EL (cell line): ENCODE measurements at places on chromosomes 4 and X.

GRCh38 chr4:75736862-75737261 is 12.5 kb downstream of the USO1 start:
- DNase-seq, result no peak

DNA sequence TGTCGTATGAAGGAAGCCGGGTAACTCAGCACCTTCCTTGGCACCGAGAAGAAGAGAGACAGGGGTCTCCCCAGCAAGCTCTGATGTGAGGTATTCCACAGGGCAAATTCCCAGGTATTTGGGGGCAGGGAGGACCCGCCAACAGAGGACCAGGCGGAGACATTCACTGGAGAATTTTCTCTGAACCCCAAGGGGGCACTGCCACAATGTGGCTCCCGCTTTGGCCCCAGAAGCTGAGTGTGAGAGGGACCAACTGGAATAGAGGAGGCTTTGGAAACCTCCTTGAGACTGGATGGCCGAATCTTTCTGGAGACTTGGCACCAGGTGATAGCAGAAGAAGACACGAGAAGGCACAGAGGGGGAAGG is 735 bp upstream of the GABRE start:
- no peak for DNase-seq

- DNase-seq, result no peak
Observed at GRCh38 chrX:17635231-17635630, 102.1 kb upstream of the SCML1 start.

- DNase-seq, result no peak
Observed at GRCh38 chrX:153854702-153855101, 24.4 kb upstream of the PDZD4 start.

- DNase-seq, result peak; percentile 0
Observed at GRCh38 chr4:190017357-190018200, 9.5 kb downstream of the FRG2 start.

- no peak for DNase-seq
Observed at GRCh38 chr4:7171191-7171900, 21.0 kb upstream of the SORCS2 start.

GRCh38 chrX:118181030-118181429 is 64.4 kb upstream of the KLHL13 start:
- no peak for DNase-seq

GRCh38 chr4:142818031-142818430 is 28.1 kb downstream of the INPP4B start:
- peak; percentile 47 for DNase-seq

DNA sequence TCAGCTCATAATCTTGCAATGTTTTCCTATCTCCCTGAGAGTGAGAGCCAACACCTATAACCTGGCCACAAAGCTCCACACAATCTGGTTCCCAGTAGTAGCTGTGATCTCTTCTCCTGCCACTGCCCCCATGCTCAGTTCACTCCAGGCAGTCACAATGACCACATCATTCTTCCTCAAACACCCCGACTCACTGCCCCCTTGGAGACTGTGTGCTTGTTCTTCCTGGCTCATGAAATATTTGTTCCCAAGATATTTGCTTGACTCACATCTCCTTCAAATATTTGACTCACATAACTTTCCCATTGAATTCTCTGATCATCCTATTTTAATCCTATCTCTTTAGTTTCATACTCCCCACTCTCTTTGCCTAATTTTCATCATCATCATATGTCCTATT is 173.7 kb downstream of the AREG start:
- DNase-seq, result peak; percentile 47

- no peak for DNase-seq
Observed at GRCh38 chr4:126856906-126857305, 775.9 kb upstream of the INTU start.

DNA sequence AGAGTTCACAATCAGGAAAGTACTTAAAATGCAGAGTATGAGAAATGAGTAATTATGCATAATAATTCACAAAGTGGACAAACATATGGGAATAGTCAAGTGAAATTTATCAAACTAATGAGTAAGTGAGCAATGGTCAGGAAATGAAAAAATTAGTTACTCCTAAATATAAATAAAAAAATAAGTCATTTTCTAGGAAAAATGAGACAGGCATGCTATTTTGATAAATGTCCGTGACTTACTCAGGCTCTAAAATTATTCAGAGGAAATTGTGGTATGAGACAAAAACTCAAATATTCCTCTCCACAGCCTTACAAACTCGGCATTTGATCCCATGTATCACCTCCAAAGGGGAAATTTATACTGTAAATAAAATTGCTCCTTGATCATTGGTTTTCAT is 181.2 kb downstream of the COX18 start:
- DNase-seq, result no peak

DNA sequence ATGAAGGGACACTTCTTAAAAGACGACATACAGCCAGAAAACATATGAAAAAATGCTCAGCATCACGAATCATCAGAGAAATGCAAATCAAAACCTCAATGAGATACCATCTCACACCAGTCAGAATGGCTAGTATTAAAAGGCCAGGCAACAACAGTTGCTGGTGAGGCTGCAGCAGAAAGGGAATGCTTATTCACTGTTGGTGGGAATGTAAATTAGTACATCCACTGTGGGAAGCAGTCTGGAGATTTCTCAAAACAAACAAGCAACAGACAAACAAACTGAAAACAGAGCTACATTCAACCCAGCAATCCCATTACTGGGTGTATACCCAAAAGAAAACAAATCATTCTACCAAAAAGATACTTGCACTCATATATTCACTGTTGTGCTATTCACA is 197.9 kb downstream of the EVC2 start:
- DNase-seq, result no peak

GRCh38 chrX:104318330-104319009 is 63.7 kb upstream of the ESX1 start:
- peak; percentile 52 for DNase-seq

GRCh38 chr4:167233685-167234315 is 494 bp downstream of the SPOCK3 start:
- DNase-seq, result peak; percentile 1

DNA sequence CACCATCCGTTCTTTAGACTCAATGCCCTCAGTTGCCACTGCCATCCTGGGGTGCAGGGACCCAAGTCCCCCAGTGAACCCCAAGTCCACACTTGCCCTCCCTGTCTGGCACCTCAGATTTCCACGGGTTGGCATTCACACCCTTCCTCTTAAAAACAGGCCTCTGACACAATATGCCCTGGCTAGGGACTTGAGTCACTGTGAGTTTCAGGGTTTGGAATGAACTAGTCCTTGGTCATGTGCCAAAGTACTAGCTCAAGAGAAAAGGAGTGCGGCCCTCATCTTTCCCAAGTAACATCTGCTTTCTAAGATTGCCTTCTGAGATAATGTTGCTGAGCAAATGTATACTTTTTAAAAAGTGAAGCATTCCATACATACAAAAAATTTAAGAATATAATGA is 134.0 kb downstream of the MID1 start:
- peak; percentile 82 for DNase-seq

DNA sequence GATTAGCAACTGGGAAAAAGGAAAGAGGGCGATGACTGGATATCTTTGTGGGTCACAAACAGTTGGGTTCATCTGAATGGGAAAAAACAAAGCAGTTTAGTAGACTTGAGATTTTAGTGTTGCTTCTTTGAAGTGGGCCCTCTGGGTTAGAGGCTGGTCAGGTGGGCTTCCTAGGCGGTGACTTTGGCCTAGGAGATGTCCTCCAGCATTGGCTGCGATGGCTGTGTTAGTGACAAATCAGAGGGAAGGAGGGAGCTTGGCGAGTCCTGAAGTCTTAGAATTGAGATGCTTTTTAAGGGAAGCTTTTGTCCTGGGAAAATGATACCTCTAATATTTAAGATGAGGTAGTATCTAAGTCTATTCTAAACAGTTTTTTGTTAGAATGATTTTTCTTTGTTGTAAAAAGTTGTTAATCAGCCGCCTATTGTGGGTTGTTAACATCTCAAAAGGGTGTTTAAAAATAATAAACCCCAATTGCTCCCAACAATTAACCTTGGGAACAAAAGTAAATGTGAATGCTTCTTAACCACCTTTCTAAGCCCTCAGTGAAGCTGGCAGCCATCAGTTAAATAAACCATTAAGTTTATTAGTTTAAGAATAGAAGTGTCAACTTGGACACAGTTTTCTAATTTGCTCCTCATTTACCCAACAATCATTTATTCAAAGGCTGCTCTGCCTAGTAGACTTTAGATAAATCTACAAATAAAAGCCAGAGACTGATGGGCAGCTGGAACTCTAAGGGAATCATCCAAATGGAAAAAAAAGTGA is 31.7 kb downstream of the DLG3 start:
- no peak for DNase-seq

- no peak for DNase-seq
Observed at GRCh38 chr4:83585982-83586508, 50.1 kb downstream of the GPAT3 start.

GRCh38 chrX:118495958-118496762 is 545 bp downstream of the DOCK11 start:
- peak; percentile 45 for DNase-seq
